ENCODE measurements at places on chromosomes 16 and 17.
A peak's percentile ranks its signal among the peaks of the same experiment; 100 is the strongest.

DNA sequence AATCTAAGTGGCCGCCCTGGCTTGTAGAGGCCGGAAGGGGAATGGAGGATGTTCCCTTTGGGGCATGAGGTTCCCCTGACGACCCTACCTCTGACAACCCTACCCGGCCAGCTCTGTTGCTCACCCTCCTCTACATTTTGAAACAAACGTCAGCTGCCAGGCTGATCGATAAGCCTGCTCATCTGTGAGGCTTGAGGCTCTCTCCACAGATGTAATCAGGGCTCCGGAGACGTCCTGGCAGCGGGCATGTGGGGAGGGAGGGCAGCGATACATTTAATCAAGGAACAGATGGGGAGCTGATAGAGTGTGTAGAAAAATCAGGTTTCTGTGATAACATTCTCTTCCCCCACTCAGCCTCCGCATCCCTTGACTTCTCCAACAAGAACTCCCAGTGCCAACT, 212.3 kb upstream of the SDK2 start:
- DNase-seq, result no peak

DNA sequence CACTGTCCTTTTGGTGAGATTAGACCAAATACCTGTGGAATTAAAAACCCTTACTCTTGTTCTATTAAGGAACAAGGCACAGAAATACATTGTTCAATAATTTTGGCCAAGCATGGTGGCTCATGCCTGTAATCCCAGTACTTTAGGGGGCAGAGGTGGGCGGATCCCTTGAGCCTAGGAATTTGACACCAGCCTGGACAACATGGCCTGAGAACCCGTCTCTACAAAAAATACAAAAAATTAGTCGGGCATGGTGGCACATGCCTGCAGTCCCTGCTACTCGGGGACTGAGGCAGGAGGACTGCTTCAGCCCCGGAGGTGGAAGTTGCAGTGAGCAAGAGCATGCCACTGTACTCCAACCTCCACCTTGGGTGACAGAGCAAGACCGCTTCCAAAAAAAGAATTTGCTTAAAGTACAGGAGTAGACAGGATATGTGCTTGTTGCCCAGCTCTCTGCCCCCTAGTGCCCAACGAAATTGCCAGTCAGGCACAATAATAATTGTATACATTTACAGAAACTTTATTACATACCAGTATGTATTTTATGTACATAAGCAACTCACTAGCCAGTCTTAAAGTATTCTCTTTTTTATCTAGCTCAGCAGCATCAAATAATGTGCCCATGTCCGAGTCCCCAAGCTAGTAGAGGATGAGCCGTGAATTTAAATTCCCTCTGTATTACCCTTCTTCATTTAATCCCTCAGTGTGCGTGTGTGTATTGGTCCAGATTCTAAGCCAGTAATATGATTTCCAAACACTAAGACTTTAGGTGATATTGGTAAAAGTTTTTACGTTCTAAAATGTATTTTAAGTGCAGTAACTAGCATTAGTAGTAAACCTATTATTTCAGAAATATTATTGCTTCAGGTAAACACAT, 1.4 kb downstream of the THUMPD1 start:
- peak; percentile 11 for DNase-seq

DNA sequence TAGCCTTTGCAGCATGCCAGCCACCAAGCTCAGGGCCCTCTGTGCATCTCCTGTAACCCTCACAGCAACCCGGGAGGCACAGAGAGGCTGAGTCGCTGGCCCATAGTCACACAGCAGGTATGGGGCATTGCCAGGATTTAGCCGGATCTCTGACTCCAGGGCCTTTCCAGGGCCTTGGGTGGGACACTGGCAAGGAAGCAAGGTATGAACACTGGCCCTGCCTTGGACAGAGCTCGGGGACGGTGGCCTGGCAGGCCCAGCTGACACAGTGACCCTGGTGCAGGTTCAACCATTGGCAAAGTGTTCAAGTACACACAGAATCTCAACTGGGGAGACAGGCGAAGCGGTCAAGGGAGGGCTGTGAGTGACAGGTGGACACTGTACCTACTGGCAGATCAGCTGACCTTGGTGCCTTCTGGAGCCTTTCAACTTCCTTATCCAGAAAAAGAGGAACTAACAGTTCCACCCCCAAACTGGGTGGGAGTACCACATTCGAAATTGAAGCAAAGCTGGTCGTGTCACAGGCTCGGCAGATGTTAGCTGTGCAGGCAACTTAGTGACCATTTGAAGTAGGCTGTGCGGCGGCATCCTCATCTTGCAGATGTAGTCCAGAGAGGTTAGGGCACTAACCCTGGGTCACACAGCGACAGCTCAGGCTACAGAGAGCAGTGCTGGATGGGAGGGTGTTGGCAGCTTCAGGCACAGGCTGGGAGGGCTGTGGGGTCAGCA, 287.4 kb downstream of the SEC14L1 start:
- no peak for DNase-seq

- DNase-seq, result peak; percentile 82
These were observed 1.3 kb upstream of the ACTG1 start for GRCh38 chr17:81513753-81514488.

DNA sequence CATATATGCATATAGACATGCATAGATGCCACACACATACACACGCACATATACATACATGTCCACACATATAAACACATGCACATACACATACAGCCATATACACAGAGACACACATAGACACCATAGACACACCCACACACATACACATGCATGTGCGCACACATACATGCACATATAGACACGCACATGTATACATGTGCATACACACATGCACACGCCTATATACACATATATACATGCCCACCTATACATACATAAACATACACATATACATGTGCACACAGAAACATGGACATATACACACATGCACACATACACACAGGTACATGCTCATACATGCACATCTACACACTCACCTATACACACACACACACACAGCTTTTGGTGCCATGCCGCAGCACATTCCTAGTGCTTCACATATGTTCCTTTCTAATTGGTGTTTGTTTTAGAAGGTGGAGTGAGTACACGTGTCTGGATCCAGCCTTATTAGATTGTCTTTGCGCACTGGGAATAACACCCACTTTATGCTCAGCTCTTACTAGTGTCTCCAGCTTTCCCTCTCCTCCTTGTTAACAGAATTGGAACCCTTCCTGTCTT, 198.0 kb downstream of the RPTOR start:
- no peak for DNase-seq

- DNase-seq, result peak; percentile 82
These were observed 81.3 kb downstream of the HIC1 start for GRCh38 chr17:2136241-2136640.

DNA sequence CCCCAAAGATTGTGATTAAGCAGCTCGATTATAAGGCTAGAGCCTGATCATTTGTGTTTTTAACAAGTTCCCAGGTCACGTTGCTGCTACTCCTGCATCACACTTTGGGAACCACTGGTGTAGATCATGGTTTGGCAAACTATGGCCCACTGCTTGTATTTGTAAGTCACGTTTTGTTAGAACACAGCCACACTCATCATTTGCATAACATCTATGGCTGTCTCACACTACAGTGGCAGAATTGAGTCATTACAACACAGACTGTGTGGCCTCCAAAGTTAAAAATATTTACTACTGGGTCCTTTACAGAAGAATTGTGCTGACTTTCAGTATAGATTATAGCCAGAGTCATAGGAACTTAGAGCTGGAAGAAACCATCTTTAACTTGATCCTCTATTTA, 515.3 kb upstream of the PSMD7 start:
- DNase-seq, result no peak

DNA sequence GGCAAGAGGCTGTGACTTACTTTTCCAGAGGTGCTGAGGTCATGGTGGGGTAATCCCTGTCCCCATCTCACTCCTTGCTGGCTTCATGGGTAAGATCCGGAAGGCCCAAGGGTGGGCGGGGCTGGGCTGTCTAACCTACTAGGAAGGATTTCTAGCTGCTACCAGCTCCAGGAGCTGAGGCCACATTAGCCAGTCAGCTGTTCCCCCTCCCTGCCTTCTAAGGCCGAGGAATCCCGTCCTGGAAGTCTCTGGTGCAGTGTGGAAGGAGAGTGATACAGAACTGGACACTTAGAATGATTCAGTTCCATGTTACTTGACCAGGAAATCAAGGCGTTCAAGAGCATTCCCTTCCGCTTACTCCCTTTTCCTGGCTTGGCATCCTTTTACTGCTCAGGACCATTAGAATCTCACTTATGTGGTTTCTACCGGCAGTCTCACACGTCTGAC, 8.9 kb downstream of the GNGT2 start:
- DNase-seq, result peak; percentile 84

DNA sequence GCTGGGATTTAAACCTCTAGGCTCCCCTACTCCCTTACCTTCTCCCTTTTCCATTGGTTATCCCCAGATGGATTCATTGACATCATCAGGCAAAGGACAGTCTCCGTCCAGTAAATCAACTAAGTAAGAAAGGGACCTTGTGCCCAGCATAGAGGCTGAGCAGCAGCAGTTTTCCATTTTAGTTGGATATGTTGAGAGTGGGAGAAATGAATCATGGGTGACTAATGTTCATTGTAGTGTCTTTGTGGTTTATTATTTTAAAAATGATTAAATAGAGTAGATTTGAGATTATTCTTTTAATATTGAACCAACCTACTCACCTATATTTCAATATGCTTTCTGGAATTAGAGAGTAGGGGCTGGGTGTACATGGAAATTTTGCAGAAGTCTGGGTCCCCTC, 99.4 kb upstream of the CACNG3 start:
- no peak for DNase-seq

- peak; percentile 88 for DNase-seq
These were observed 19.8 kb downstream of the GTF3C1 start for GRCh38 chr16:27529962-27530361.

- peak; percentile 99 for DNase-seq
These were observed 84.3 kb downstream of the KSR1 start for GRCh38 chr17:27540318-27541101.

GRCh38 chr17:66717641-66718058, 117.3 kb upstream of the CACNG5 start:
- DNase-seq, result no peak

DNA sequence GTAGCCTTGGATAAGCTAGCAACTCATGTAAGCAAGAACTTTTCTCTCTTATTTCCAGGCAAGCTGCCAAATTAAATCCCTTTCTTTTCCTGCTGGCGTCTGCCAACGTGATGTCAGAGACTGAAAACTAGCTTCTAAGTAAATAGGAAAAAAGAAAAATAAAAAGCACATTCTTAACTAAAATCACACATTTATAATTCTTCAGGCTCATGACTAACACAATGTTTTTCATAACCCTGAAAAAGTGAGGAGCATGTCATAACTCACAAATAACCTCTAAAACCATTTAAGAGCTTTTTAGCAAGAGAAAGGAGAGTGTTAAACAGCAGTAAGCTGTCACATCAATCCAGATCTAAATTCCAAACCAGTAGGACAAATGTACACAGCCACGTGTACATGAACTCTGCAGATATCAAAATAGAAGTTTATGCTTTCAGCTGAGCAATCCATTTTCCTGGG, 110.0 kb downstream of the N4BP1 start:
- DNase-seq, result peak; percentile 91

DNA sequence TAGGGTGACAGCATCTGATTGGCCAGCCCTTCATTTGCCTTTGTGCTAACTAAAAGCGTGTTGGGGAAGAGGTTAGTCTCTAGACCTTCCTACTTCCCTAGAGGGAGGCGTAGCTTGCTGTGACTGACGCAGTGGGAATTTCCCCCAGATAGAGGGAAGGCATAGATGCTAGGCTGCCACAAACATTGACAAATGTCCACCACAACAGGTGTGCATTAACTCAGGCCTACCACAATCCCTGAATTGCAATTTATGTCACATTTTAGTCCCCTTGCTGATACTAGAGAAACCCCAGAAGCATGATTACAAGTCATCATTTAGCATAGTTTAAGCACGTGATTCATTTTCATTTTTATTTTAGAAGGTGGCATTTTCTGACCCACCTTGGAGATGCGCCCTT, 76.3 kb upstream of the WSB1 start:
- no peak for DNase-seq

GRCh38 chr16:3112058-3112880, at the start of gene ZNF205:
Gene ZNF205, plus strand, starts transcription at chr16:3112586. Its CDS starts 845 bp downstream, at chr16:3113431.
- DNase-seq, result peak; percentile 71

GRCh38 chr16:69840975-69841374, 78.8 kb downstream of the WWP2 start:
- DNase-seq, result no peak

DNA sequence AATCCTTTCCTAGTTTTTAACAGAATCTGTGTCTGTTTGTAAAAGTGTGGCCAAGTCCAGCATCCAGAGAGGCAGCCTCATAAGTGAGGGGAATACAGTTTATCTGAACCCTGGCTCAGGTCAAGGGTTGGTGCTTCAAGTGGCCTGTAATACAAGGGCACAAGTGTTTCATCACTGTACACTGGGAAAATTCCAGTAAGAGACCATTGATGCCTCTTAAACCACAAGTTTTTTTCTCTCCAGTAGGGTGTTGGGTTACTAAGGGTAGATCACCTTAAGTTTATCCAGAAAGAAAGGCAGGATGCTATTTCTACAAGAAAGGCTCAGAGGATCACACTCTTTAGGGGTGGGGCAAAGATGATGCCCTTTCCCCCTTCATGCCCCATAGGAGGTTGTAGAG, 96.7 kb downstream of the CDYL2 start:
- no peak for DNase-seq

DNA sequence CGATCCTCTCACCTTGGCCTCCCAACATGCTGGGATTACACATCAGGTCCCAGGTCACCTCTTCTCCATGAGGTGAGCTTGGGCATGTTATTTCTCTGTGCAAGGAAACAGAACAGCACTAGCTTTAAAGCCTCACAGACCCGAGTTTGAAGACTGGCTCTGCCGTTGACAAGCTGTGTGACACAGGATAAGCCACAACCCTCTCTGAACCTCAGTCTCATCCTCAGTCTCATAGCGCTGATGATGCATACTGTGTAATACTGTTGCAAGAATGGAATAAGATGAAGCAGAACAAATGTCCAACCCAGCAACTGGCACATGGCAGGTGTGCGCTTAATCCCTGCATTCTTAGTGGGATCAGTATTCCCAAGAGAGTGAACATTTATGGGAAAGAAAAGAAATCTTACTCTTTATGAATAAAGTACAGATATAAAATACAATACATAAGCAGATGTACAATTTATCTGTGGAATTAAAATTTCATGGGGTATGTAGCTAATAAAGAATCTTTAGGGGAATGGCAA, 43.5 kb downstream of the ABAT start:
- DNase-seq, result no peak

DNA sequence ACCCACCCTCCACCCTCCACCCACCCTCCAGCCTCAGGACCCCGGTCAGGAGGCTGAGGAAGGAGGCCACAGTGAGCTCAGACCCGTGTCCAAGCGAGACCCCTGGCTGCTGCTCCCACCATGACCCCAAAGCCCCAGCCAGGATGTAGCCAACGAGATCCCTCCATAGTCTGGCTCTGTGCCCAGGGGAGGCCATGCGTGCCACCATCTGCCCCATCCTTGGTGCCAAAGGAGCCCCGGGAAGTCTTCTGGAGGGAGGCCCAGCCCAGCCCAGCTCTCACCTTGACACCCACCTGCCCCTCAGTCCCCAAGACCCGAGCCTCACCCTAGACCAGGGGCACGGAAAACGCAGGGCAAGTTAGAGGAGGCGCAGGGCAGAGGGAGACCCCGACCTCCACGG, 34.2 kb downstream of the PIEZO1 start:
- no peak for DNase-seq

DNA sequence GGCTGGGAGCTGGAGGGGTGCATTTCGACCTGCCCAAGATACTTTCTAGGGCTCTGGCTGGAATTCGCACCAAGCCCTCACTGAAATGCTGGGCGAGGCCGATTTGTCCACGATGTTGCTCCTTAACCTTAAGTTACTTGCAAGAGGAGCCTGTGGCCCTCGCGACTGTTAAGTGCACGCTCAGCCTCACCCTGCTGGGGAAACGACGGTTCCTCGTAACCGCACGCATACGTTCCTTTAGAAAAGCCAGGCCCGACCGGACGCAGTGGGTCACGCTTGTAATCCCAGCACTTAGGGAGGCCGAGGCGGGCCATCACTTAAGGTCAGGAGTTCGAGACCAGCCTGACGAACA, 607 bp upstream of the NCOR1 start:
- no peak for DNase-seq
